ENCODE measurements at places on chromosomes 1 and 21. TPM values are rescaled to one million over a fixed set of nuclear protein-coding genes. Genes with fewer than 3 reads are reported as not detected.

The NBPF9 gene
- 15.0 TPM for total RNA-seq

The GPR25 gene
- not detected for total RNA-seq

The OR2L3 gene
- not detected for total RNA-seq

The AIM2 gene
- not detected for total RNA-seq

The ANGPTL3 gene
- total RNA-seq = under 0.01 TPM

All from fibroblast of the aortic adventitia (primary cell).